ENCODE measurements at places on chromosomes 7 and 10.

GRCh38 chr7:55240418-55241142 is 124.6 kb upstream of the LANCL2 start:
- no peak for DNase-seq

DNA sequence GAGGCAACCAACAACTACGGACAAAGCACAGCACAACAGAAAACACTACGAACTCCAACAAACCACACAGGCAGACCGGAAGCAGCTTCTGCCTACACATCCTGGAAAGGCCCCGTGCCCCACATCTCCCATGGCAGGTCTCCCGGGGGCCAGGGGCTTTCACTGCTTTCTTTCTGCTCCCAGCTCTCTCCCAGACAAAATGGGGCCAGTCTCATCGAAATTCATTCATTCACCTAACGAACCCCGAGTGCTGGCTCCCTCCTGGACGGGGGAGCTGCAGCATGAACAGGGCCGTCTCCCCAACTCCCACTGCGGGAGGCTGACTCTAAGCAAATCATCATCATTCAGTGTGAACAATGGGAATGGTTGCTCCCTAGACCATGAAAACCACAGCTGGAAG is 47.6 kb upstream of the NANOS1 start:
- DNase-seq, result no peak

DNA sequence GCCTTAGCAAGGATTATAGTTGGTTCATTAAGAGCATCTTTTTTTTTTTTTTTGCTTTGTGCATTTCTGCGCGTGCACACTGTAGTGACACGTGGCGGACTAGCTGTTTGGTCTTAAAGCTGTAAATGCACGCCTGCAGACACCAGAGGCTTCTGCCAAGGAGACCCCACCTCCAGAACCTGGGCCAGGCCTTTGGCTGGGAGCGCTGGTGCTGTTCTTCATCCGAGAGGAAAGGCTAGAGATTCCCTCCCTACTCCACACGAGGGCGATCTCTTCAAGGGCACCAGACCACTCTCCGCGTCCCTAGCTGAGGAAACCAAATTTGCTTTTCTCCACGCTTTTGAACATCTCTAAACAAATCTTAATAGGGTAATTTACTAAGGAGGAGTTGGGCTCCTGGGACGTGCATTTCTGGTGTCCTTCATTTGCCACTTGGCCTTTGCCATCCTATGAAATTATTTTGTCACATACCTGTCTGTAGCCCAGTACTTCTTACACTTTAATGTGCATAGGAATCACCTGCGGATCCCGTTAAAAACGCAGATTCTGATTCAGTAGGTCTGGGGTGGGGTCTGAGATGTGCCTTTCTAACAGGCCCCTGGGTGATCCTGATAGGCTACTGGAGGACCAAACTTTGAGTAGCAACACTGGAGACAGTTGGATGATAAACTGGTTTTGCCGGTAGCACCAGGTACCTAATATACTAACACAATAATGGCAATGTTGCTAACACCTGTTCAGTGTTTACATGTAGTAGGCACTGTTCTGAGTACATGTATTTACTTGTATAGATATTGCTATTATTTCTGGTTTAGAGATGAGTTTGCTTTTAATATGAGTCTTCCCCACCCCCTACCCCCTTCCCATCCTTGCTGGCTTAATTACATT is 1.3 kb upstream of the SLC26A5 start:
- DNase-seq, result no peak

GRCh38 chr7:30206942-30207341 is 72.2 kb downstream of the MTURN start:
- no peak for DNase-seq

DNA sequence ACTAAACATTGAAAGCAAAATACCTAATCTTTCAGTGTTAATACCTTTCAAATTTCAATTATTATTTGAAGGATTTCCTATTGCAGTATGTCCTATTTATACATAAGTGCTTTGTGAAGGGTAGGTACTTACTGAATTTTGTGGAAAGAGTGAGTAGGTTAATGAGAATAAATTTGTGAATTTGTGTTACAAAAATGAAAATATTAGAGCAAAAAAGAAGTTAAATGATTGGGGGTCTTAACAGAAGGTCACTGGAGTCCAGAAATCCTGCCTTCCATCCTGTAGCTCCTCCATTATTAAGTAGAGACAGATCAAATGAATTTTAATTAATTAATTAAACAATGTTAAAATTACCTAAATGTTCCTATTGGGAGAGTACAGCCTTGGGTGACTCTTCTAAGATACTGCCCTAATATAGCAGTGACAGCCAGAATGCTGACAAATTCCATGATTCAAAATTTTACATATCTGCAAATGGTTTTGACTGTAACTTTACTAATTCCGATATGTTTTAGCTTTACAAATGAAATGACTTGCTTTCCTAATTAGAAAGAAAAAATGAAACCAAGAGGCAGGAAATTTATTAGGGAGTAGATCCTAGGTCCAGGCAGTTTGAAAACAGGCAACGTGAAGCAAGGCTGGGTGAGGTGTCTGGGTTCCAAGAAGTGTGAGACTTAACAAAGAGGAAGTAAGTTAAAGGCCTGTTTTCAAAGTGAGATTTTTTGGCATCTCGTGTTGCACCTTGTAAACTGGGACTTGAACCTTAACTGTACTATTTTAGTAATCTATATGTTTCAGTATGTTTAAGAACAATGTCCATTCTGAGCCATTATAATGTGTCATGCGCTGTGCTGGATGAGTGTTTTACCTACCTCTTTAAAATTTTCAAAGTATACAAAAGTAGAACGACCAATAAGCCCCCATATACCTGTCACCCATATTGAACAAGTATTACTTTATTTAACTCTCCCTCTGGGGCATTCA is 1.5 kb downstream of the PIK3CG start:
- no peak for DNase-seq

DNA sequence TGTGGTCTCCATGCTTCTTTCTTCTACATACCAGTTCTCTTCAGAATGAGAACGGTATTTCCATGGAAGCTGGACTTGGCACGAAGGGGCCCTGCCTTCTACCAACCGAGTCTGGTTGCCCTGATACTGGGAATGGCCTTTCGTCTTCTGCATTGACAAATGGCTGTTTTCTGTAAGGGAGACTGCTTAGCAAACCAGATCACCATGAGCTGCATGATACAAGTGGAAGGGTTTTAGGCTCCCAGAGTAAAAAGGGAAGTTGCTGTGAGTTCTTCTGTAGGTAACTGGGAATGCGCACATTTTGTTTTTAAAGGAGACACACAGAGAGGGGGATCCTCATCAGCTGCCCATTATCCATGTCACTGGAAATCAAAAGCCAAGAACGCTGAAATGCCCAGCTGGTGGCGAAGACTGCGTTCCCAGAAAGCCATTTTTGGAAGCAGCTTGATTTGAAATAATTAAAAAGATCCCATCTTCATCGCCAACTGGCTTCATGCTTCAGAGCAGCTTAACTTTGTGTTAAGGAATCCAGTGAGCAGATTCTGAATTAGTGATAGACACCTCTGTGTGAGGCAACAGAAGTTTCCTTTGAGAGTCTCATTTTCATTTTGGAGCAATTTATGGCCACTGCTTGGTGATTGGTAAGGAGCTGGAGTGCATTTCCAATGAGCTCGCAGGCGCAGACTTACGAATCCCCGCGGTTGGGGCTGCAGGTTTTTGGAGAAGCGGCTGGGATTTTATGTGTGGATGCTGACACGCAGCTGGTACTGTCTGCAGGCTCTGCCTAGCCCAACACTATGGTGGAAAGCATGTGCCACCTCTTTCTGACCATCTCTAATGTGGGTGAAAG is 672.7 kb upstream of the FOXK1 start:
- DNase-seq, result no peak

GRCh38 chr7:96982586-96982985 is 22.8 kb upstream of the DLX6 start:
- no peak for DNase-seq

GRCh38 chr7:157529768-157530560 is 193.2 kb downstream of the DNAJB6 start:
- DNase-seq, result no peak

DNA sequence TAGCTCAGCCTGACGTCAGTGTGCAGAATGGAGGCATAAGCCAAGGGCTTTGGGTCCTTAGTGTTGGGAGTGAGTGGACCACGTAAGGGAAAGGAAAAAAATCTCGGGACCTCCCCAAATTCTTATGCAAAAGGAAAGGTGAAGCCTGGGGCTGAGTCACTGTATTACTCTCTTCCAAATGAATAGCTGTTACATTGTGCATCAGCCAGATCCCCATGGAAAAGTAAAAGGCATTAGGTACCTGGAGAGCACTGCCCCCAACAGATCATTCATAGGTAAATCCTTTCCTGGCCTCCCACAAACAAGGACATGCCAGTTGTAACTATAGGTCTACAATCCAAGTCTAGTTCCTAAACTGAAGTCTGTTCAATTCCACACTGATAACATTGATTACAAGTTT is 170.5 kb downstream of the C1GALT1 start:
- no peak for DNase-seq

- no peak for DNase-seq
These were observed 8.2 kb upstream of the NRG3 start for GRCh38 chr10:81866753-81867152.

DNA sequence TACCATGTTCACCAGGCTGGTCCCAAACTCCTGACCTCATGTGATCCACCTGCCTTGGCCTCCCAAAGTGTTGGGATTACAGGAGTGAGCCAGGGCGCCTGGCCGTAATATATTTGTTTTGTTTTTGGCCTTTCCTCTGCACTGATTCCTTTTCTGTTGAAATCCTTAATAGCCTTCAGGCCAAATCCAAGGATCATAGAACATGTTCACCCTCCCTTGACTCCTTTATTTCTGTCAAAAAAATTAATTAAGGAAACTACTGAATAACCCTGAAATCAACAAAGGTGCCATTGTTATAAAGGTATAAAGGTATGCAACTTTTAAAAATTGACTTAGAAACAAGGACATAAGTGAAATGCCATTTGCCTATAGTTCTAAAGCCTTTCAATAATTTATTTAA is 15.5 kb upstream of the RALA start:
- no peak for DNase-seq

GRCh38 chr10:25125201-25125611 is 49.6 kb upstream of the GPR158 start:
- no peak for DNase-seq

GRCh38 chr10:28169525-28169924 is 133.3 kb downstream of the MPP7 start:
- no peak for DNase-seq

DNA sequence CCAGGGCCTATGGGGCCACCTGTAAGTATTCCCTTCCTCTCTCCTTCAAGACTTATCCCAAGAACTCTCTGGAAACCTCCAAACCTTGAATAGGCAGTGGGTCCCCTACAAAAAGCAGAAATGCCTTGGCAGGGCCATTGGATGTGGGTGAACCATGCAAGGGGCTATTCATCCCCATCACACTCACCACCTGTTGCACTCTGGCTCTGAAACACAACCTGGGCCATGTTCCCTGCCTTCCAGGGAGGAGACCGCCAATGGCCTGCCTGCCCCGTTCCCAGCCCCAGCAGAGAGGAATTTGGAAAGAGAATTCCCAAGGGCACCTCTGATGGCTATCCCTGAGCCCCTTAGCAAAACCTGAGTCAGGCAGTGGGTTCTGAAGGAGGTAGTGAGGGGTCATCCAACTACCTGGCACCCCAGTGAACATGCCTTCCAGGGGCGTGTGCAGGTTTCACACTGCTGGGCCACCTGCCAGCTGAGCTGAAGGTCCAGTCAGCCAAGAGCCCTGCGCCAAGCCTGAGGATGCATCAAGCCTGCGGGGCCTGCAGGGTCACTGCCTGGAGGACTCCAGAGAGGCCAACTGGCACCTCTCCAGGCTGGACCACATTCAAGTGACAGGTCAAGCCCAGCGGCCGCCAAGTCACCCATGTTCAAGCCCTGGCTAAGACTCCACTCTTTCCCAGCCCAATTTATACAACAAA is 101.3 kb downstream of the COL13A1 start:
- no peak for DNase-seq

- DNase-seq, result no peak
These were observed 188.4 kb downstream of the CYP26A1 start for GRCh38 chr10:93261961-93262610.

GRCh38 chr10:17785276-17785930 is 23.7 kb upstream of the MRC1 start:
- DNase-seq, result no peak

DNA sequence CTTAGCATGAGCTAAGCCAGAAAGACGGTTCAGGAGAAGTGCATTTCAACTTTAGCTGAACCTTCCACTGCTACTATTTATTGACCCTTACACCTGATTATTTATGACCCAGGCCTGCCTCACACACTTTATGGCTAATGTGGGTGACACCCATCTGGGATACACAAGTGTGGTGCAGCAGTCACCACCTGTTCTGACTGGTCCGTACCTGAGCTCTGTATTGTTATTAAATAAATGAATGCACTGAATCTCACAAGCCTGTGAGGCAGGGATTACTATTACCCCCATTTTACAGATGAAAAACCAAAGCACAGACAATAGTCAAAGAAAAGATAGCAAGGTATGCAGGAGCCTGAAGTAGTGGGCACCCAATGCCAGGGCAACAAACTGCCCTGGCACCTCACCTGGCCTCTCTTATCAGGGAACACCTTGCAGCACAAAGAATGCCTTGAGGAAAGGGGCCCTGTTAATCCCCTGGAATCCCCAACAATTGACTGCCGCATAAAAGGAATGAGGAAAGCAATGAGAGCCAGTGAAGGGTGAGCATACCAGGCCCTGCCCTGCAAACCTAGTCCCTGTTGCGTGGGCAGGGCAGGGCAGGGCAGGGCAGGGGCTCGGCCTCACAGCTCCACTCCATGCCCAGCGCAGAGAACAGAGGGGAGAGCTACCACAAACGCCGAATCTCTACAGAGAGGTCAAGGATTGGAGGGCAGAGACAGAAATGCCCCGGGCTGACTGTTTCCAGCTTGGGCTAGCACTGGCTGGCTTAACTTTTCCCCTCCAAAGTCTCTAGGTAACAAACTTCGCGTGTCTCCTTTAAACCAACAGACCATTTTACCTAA is 1.3 kb downstream of the ANXA11 start:
- DNase-seq, result no peak

DNA sequence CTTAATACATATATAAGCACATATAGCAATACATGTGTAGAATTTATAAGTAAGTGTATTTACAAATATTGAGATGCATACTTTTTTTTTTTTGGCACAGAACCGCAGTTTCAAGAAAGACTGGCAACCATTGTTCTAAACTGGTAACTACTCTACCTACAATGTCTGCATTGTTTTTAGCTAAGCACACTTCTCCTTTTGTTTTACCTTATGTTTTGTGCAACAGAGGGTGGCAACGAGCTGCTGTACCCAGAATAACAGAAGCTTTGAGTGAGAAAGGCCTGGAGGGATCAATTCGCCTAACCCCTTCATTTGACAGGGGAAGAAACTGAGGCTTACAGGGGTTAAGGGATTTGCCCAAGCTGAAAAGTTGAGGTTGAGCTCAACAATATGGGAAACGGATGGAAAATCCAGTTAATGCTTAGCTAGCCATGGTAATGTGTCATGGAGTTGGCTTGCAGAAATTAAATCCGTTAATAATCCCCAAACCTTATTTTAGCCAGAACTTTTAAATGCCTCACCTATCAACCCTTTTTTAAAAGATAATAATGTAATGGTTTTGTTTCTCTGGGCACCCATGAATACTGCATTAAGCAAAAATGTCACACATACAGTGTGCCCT is 25.5 kb downstream of the FZD1 start:
- DNase-seq, result no peak

DNA sequence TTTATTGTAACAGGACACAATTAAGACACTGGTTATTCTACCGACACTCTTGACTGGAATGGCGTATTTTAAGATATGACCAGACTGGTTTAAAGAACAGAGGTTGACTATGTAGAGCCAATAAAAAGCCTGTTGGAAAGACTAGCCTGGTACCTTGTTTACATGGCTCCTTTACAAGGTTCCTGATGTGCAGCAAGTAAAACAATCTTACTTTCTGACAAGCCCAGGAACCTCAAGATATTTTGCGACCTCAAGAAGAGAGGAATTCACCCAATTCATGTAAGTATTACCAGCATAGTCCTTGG is 14.1 kb downstream of the LARP4B start:
- DNase-seq, result no peak

All from stimulated activated CD8-positive, alpha-beta memory T cell treated with anti-CD3 and anti-CD28 coated beads, Interleukin-2, amount 100 ng/mL, for 1 hour (primary cell).